ENCODE measurements at places on chromosomes 12 and 14.

GRCh38 chr12:132561427-132562156 lies 48.8 kb downstream of the LRCOL1 start:
- no peak for DNase-seq

GRCh38 chr12:19683178-19683927 lies 244.1 kb downstream of the AEBP2 start:
- no peak for DNase-seq

DNA sequence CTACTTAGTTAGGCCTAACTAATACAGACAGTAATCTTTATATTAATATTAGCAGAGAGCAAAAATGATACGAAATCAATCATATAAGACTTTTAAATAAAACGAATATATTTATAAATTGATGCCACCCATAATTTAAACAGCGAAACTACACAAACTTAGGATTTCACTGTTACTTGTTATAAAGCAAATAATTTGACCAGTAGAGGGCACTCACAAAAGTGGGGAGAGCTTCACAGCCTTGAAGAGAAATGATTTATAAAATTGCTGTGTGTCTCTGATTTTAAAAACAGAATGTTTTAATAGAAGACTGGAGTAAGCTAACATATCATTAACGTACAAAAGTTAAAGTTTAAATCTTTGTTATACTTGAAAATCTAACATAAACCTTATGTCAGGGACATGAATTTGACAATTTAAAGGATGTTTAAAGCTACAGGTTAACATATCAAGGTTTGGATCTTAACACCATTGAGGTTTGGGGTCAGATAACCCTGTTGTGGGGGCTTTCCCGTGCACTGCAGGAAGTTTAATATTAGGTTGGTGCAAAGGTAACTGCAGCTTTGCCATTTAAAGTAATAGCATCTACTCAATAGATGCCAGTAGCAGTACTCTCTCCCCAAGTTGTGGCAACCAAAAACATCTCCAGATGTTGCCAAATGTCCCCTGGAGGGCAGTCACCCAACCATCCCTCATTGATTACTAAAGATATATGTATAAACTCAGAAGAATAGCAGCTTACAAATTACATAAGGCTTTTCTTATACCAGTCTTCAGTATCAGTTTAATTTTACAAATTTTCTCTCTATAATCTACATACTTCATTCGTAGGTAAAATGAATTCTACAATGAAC lies 9.3 kb downstream of the KRAS start:
- DNase-seq = no peak

DNA sequence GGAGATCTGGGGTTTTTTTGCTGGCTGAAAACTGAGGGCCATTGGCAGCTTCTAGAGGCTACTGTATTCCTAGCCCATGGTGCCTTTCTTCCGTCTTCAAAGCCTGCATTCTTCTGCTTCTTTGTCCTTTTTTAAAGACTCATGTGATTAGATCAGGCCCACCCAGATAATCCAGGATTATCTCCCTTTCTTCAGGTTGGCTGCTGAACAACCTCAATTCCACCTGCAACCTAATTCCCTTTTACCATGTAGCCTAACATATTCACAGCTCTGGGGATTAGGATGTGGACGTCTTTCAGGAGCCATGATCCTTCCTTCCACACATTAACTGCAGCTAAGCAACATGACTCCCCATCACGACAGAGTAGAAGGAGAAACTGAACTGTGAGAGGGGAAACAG lies 985.5 kb downstream of the DIO2 start:
- DNase-seq = no peak

DNA sequence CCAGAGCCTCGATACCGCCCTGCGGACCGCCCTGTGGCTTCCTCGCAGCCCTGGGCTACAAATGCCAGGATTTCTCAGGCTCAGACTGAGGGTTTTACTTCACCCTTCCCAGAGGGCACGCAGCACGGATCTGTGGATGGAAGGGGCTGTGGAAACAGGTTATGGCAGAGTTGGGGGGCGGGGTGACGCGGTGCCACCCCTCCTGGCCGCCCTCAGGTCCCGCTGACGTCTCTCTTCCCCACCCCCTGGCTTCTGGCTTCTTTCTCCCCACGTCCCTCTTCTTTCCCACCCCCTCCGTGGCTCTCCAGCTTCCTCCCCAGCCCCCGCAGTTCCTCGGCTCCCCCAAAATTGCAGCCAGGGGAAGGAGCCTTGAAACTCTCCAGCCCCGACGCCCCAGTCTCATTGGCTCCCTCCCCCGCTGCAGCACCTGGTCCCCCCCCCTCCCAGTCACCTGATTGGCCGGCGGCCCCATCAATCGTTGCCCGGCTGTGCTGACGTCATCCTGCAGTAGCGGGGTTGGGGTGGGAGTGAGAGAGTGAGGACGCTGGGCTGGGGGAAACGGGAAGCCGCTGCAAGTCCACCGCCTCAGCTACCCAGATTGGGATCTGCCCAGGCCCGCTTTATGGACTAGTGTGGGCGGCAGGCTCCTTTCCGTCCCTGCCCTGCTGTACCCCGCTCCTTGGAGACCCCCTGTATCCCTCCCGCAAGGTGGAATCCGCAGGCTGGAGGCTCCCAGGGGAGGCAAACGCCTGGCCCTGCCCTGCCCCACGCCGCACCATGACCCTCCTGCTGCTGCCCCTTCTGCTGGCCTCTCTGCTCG lies at the start of gene CLSTN3:
TSS of gene CLSTN3 (plus strand) at position 500 of the 820 bp plus-strand sequence. CDS start at position 778, 278 bp downstream.
- peak; percentile 79 for DNase-seq

DNA sequence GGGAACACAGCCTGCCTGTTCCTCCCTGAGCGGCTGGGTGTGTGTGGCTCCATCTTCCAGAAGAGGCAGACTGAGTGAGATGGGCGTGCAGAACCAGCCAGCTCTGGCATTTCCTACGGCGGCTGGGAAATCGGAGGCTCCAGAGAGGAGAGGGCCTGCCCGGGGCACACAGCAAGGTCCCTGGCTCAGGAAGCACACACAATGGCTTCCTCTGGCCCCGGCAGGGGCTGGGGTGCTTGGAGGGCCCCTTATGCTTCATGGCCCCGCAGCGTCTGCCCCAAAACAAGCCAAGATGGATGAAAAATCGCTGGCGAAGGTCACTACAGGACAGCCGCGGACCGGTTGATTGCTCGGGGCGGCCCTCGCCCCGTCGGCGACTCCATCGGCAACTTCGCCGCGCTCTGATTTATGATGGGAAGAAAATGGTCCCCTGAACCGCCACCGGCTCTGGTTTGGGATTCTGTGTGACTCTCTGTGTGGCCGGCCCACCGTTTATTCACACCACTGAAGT lies 191.5 kb upstream of the C14orf180 start:
- DNase-seq = peak; percentile 47

- no peak for DNase-seq
Observed at GRCh38 chr12:95179011-95179410, 38.3 kb downstream of the FGD6 start.

GRCh38 chr14:55341781-55342180 lies 69.8 kb downstream of the ATG14 start:
- DNase-seq = no peak

GRCh38 chr14:78605025-78605762 lies 435.0 kb downstream of the NRXN3 start:
- no peak for DNase-seq

- DNase-seq = no peak
Observed at GRCh38 chr14:81311141-81311540, 89.0 kb downstream of the STON2 start.

DNA sequence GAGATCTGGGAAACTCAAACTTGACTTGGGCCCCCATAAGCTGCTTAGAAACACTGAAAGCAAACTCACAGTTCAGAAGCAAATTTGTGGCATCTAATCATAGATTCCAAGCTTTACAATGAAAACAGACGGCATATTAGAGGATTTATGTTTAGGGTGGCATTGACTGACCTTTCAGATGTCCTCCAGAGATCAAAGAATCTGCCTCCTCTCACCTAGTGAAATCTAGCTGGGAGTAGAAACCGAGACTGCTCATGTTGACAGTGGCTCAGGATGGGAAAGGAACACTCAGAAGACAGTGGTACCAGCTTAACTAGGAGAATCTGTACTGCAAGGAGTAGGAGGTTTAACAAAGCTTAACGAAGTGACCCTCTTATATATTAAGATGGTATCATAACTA lies 345.0 kb downstream of the GXYLT1 start:
- no peak for DNase-seq

GRCh38 chr12:18217966-18218365 lies 43.4 kb upstream of the PIK3C2G start:
- DNase-seq = no peak

DNA sequence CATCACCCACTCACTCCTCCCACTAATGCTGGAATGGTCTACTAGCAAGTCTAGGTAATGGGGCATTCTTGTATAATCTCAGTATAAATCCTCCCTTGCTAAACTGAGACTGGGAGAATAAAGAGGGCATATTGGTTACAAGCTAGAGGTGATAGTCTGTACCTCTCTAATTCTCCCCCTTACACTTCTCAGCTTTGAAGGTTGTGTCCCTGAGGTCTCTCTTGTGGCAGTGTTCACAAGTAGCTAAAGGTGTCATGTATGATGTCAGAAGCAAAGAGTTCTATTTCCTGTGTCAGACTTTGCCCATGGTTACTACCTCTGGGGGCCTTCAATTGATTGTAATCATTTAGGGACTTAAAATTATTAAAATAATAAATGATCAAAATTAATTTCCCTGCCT lies 26.6 kb upstream of the CCDC196 start:
- DNase-seq = no peak

GRCh38 chr12:115541891-115542421 lies 735.5 kb downstream of the MED13L start:
- DNase-seq = no peak

GRCh38 chr14:105865266-105865903 lies 339.0 kb downstream of the TMEM121 start:
- no peak for DNase-seq

DNA sequence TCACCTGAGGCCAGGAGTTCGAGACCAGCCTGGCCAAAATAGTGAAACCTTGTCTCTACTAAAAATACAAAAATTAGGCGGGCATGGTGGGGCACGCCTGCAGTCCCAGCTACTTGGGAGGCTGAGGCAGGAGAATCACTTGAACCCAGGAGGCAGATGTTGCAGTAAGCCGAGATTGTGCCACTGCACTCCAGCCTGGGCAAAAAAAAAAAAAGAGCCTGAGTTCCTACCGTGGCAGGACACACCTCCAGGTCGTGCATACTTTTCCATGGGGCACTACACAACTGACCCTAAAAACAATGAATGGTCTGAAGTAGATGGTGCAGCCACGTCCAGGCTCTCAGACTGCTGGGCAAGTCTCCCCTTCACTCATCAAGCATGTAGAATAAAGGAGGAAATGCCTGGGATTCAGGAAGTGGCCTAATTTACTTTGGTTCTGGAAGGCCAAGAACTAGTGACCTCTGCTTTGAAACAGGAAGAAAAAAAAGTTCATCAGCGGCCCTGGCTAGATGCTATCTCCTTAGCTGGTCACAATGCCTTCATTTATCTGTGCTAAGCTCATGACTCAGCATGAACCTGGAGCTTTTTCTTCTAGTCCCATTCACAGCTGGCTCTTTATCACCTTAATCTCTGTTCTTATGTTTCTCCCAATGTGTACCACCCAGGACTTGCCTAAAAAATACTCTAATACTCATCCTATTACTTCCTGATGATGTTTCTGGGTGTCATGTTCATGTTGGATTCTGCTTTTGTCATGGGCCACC lies 55.8 kb upstream of the OR6J1 start:
- DNase-seq = no peak

- no peak for DNase-seq
Observed at GRCh38 chr14:96989306-96989705, 192.1 kb downstream of the VRK1 start.

DNA sequence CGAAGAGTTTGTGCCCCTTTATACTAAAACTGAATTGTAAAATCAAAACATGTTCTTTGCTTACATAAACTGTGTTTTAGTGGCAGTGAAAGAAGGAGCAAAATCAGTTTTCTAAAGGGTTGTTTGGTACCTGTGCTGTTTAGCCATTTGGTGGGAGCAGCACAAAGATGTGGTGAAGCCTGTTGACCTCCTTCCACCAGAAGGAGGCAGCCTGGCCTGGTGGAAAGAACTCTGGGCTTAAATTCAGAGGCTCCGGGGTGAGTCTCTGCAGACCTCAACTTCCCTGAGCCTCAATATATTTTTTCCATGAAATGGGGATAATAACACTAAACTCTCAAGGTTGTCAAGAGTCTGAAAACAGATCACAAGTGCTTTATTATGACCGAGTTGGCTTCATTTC lies 502.5 kb downstream of the VRK1 start:
- no peak for DNase-seq

GRCh38 chr12:31906557-31907301 lies 52.5 kb upstream of the RESF1 start:
- no peak for DNase-seq

GRCh38 chr14:99119554-99120525 lies 152.2 kb downstream of the BCL11B start:
- DNase-seq = no peak

DNA sequence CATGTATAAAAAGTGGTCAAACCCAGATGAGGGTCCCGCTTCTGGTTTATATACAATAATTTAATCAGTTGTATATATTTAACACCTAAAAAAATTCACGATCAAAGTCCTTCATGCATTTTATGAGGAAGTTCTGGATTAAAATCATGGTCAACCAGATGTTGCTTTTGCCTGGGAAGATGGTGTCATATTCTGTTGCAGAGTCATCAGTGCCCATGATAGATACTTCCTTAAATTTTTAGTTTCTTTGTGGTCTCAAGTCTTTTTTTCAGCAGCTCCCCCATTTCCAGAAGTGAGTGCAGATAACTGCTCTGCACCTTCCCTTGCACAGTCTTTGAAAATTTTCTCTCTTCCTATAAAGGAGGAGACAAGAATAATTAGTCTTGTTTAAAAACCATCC lies 16.1 kb downstream of the ERP29 start:
- no peak for DNase-seq

DNA sequence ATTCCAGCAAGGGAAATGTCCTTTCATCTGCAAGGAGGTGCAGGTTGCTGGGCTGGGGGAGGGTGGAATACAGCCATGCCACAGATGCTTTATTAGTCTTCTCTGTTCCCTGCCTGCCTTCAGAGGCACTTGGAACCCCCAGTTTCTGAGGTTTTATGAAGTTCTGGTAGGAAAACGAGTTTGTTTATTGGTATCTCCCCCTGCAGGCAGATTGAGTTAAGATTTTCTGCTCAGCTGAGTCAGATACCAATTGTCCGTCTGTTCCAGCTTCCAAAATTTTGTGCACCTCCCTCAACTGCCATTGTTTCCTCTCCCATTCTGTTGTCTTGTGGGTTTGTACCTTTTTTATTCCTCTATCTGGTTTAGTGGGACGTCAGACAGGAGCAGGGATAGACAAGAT lies 155.6 kb downstream of the ETV6 start:
- DNase-seq = no peak

DNA sequence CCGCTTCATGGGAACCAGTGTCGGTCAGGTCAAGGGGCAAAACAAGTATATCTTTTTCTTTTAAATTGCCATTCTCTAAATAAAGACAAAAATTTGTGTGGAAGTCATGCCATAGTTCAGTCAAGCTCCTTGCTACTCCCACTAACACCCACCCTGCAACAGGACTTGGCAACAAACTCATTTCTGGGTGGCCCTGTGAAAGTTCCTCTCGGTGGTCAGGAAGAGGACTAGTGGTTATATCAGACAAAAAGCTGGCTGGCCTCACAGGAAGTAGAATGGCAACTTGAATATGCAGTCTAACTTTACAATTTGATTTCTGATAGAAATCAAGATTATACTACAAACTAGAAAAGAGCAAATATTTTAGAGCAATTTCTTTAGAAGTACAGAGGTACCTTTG lies 11.2 kb downstream of the DHRS7 start:
- no peak for DNase-seq

Data from pancreas (tissue), 10 donors.